ENCODE measurements at places on chromosomes 11 and 22. TPM values are rescaled to one million over a fixed set of nuclear protein-coding genes. Genes with fewer than 3 reads are reported as not detected.

DNA sequence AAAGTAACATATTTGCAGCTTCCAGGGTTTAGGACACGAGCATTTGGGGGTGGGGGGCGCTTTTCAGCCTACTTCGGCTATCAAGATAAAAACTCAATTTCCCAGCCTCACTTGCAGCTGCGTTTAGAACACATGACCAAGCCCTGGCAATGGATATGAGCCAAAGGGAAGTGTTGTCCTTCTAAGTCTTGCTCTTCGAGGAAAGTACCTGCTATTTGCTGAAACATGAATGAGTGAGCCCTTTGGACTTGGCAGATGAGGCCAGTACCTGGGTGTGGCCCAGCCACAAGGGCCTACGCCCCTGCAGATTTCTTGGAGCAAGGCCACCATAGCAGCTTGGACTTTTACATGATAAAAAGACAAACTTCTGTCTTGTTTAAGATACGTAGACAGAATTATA lies 60.2 kb upstream of the SORL1 start:
- peak; percentile 42 for DNase-seq

Gene PHRF1
- 22.1 TPM for total RNA-seq

GRCh38 chr22:37907036-37907954 lies 1.2 kb downstream of the MICALL1 start:
- DNase-seq = no peak

DNA sequence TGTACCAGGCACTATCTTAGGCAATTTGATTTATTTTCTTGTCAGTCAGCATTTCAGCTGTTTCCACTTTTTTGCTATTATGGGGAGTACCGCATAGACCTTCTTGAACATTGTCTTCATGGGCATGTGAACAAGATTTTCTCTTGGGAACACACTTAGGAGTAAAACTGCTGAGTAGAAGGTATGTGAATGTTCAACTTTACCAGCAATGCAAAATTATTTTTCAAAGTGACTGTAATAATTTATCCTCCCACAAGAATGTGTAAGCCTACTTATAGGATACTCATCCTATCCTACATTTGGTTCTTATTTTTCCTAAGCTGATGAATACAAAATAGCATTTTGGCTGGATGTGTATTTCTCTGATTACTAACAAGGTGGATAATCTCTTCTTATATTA lies 132.0 kb upstream of the NAV2 start:
- no peak for DNase-seq

DNA sequence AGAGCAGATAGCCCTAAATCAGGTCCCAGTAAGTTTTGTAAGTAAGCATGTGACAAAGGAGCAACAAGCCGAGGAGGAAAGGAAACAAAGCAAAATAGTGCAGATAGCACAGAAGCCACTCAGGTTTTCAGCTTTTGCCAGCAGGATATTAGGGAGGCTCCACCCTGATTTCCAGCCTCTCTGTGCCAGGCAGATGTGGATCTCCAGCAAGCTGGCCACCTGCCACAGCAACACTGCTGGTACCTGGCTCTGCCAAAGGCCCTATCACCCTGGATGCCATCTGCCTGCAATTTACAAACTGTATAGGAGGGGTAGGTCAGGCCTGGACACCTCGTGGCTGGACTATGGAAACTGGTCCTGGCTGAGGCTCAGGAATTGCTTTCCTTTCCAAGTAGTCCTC lies 12.2 kb upstream of the NNMT start:
- DNase-seq = no peak

DNA sequence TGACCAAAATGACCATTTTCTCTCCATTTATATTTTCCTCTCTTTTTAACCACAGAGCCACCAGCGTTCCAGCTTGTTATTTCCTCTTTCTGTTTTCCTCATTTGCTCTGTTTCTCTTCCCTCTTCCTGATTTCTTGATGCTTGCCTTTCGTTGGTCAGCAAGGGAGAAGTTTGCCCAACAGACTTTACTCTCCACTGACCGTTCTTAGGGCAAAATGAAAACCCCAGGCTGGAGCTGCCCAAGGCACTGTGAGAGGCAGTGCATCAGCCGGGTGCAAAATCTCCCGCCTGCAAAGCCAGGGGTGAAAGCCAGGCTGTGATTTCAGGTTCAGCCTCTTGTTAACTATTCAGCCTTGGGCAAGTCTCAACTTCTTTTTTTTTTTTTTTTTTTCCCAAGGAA lies 26.1 kb upstream of the APLP2 start:
- DNase-seq = no peak

- DNase-seq = no peak
Observed at GRCh38 chr11:119640541-119640940, 88.5 kb downstream of the NECTIN1 start.

Gene OR5D18
- total RNA-seq = not detected

DNA sequence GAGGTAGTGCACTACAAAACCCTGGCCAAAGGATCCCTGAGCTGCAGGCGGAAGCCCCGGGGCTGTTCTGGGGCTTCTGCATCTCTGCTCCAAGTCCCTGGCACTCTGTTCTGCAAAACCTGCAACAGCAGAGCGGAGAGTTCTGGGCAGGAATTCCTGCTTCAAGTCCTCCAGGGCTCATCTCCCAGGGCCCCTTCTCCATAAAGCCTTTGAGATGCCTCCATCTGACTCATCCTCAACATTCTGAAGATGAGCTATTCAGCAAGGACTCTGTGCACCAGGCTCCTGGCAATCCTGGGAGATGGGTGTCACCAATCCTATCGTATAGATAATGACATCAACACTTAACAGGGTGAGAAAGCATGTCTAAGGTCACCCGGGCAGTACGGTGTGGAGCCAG lies 19.3 kb downstream of the SYN3 start:
- no peak for DNase-seq

Gene SLC22A8
- total RNA-seq = not detected
